ENCODE measurements at places on chromosomes 3 and 15.

- no peak for DNase-seq
Measured at GRCh38 chr3:20574746-20575145, 388.7 kb upstream of the SGO1 start.

GRCh38 chr15:50135031-50135551 lies 16.1 kb upstream of the ATP8B4 start:
- DNase-seq = no peak

DNA sequence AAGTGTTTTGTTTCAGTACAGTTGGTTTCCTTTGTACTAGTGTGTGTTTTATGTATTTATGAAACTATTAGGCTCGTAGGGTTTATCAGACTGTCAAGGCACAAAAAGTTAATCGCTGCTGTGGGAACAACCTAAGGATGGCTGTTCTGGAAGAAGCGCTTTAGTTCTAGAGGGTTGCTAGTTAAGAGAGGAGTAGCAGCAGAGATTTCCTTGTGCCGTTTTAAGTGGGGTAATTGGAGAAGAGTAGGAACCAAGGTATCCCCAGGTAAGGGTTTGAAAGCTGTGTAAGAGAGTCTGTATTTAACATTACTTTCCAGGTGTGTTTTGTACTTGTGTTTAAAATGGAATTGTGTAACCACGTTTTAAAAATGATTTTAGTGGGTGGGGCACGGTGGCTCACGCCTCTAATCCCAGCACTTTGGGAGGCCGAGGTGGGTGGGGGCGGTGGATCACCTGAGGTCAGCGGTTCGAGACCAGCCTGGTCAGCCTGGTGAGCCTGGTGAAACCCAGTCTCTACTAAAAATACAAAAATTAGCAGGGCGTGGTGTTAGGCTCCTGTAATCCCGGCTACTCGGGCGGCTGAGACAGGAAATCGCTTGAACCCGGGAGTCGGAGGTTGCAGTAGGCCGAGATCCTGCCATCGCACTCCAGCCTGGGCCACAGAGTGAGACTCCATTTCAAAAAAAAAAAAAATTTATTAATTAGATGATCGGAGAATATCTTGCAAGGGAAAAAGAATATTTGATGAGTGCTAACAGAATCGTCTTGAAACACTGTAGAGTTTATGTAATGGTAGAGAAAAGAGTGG lies 2.6 kb downstream of the MORF4L1 start:
- DNase-seq = no peak

DNA sequence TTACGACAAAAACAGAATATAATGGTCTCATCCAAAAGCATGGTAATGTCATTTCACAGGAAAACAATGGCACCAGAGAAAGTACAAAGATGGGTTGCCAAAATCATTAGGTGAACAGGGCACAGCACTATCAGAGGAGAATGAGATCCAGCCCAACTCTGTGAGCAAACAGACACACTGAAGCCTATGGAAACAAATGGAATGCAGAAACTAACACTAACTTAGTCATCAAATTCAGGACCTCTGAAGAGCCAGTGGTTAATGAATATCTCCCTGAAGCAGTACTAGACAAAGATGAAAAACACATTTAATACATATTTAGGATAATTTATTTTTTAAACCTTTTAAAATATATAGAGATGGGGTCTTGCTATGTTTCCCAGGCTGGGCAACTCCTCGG lies 14.6 kb upstream of the RPS17 start:
- DNase-seq = no peak

DNA sequence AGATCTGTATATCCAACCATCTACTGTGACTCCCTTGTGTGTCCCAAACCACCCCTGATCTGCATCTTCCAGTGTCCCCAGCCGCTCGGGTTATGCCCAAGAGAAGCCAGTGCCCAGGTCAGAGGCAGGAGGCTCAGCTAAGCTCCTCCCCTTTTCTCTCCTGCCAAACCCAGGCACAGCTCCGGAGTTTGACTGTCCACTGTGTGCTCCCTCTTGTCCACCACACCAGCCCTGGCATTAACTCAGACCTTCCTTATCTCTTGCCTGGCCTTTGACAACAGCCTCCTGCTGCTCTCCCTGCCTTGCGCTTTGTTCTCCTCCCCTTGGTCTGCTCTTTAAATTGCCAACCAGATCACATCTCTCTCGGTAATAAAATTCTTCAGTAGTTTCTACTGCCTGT lies 39.3 kb downstream of the DGKG start:
- DNase-seq = no peak

GRCh38 chr15:40279437-40280141 lies 3.3 kb downstream of the ANKRD63 start:
- DNase-seq = no peak

DNA sequence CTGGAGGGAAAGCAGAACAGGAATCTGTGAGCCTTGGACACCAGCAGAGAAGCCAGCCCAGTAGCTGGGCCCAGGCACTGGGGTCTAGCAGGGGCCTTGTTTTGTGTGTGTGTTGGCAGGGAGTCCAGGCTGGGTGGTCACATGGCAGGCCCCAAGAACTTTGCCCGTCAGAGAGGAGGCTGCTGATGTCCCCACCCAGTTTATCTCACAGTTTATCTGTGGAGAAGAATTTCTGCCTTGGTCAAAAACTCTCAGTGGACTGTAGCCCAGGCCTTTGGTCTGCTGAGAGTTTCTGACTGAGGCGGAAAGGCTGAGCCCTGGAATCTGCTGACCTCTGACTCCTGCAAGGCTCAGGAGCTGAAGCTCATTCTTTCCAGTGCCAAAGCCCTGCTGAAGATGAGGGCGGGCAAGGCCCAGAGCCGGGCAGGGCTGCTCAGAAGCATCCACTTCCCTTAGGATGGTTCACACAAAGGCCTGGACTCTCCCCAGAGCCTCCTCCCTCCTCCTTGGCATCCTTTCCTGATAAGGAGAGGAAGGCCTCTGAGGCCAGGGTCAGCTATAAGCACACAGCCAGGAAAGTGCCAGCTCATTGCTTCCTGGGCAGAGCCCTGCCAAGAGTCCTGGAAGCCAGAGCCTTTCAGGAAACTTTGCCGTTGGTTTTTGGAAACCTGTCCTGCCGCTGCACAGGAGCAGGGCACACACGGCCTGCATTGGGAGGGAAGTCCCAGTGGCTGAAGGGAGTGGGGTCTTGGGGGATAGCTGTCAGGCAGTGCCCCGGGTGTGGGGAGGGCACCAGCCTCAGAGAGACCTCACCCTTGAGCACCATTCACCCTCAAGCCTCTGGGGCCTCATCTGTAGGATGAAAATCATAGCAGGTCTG lies 37.2 kb upstream of the SLCO2A1 start:
- DNase-seq = no peak

DNA sequence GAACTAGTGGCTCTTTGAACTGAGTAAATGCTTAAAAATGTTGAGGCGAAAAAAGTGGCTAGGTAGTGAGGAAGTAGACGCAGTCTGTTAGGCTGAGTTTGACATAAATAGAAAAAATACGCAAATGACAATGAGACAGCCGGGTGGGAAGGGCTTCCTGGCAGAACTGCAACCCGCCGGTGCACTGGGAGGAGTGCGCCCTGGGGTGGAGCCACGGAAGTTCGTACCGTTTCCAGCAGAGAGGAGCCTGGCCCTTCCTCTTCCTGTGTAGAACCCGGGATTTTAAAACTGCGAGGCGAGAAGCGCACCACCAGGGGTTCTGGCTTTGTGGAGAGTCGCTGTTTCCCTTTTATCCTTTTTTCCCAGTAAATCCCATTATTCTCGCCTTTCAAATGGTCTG lies 602.6 kb downstream of the PYDC2 start:
- no peak for DNase-seq

DNA sequence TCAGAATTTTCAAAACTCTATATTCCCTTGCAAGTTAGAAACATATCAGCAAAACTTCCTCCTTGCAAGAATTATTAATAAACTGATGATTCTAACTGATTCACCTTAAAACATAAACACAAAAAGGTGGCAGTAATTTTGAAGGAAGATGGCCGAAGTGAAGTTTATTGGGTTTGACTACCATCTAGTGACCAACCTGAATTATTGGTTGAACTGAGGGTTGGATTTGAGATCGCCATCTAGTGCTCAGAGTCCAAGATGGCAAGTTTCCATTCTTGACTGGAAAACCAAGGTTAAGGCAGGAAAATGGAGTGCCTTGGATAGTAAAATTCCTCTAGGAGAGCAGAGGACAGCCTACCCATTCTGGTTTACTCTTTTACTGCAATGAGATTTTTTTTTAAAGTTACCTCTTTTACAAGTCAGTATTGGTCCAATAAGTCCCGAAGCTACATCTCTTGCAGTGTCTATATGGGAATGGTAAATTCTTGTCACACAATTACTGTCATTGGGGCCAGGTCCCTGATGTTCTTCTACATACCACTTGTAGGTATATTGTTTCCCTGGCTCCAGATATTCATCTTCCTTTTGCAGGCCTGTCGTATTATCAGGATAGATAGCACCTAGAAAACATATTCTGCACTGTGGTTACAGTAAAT lies 51.6 kb upstream of the CP start:
- DNase-seq = peak; percentile 83

DNA sequence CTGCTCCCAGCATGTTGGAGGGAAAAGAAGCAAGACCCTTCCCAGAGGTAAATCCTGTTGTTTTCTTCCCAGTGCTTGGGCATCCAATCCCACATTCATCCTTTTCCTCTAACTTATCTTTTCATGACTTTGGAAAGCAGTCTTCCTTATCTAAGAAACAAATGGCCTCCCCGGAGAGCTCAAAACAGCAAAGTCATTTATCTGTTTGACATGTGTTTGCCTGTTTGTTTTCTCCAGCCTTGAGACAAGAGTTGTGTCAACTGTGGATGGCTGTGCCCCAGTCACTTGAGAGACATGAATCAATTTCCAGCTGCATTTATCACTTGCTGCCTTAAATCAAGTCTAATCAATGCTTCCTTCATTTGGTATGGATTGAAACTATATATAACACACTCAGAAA lies 103.9 kb downstream of the SHQ1 start:
- DNase-seq = no peak

GRCh38 chr3:16543242-16543864 lies 29.9 kb upstream of the RFTN1 start:
- DNase-seq = no peak

DNA sequence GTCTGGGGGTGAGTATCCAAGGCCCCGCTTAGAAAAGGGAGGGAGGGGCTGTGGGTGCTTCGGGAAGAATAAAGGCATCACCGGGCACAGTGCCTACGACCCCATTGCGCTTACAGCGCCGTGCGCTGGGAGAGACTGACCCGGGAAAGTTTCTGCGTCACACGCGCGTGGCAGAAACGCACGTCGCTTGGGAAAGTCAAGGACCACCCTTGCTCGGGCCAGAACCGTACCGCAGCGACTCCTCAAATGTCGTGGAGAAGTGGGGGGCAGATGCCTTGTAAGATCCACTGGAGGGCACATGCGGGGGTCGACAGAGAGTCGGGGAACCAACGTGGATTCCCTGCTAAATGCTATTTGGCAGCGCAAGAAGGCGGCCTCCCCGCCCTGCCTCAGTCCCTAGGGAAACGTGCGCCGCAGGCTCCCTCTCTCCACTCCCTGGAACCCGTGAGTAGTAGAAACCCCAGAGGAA lies 2.4 kb downstream of the ADAMTS9 start:
- no peak for DNase-seq

GRCh38 chr15:88899251-88899650 lies 3.9 kb upstream of the HAPLN3 start:
- DNase-seq = no peak

DNA sequence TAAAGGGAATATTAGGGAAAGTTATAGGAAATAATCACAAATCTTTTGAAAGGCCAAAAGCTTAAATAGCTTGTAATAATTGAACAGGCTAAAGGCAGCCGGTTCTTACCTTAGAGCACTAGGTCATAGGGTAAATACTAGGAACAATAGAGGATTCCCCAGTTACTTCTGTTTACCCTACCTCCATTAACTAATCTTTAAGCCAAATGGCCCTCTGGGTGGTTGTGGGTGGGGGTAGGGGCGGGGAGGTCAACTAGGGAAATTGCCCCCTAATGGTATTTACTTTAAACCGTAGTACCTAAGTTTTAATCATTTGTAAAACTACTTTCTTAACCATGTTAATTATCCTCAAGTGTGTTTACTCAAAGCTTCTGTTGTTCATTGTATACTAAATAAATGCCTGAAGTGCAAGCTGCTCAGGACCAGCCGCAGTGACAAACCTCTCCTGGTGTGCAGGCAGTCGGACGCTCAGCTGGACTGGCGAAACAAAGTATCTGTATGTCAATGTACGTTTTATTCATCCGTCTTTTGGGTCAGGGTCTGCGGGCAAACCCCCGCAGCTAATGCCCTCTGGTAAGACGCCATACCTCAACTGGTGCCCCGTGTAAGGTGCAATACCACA lies 18.9 kb downstream of the MAGEL2 start:
- peak; percentile 33 for DNase-seq

DNA sequence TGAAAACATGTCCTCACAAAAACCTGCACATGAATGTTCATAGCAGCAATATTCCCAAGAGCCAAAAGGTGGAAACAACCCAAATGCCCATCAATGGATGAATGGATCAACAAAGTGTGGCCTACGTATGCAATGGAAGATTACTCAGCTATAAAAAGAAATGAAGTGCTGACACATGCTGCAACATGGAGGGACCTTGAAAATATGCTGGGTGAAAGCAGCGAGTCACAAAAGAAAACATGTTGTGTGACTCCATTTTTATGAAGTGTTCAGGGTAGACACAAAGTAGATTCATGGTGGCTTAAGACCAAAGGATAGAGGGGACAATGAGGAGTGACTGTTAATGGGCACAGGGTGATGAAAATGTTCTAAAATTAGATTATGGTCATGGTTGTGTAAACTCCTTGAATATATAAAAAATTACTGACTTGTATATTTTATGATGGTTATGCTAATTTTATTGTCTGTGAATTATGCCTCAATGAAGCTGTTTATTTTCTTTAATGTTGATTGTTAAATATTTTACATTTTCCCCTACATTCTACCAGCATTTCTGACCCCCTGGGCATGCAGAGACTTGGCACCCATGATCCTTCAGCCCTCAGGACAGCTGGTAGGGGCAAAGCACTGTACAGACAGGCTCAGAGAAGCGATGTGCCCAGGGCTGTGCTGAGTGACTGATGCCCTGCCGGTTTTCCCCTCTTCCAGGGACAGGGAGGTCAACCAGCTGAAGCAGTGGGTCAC lies 37.8 kb downstream of the CFAP100 start:
- DNase-seq = no peak

GRCh38 chr3:58604031-58604430 lies 26.8 kb upstream of the FAM107A start:
- no peak for DNase-seq

- no peak for DNase-seq
Measured at GRCh38 chr15:53625962-53626845, 133.3 kb downstream of the WDR72 start.

GRCh38 chr3:188664795-188665194 lies 507.0 kb upstream of the TPRG1 start:
- DNase-seq = no peak

DNA sequence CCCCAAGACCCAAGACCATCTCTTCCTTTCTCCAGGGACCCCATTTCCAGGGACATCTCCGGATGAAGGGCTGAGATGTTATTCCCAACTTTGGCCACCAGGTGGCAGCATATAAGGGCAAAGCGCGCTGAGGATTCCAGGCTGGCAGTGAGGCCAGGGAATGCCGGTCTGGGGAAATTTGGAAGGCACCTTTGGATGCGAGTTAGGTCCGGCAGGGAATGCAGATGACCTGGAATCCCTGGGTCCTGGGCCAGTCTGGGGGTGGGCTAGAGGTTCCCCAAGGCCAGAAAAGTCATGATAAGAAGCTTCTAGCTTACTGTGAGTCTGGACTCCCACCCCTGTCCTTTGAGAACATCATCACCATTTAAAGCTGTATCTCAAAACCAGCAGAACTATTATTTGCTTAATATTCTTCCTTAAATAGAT lies 1.6 kb upstream of the CHST13 start:
- DNase-seq = peak; percentile 68

GRCh38 chr3:137325170-137325569 lies 367.4 kb downstream of the IL20RB start:
- no peak for DNase-seq

All from NCI-H1105 (cell line).